ENCODE measurements at places on chromosomes 12 and 14. TPM values are rescaled to one million over a fixed set of nuclear protein-coding genes. Genes with fewer than 3 reads are reported as not detected.

The DPPA3 gene
- not detected for total RNA-seq

The TBX3 gene
- 0.81 TPM for total RNA-seq

The ARPC3 gene
- 246 TPM for total RNA-seq

The GSC gene
- not detected for total RNA-seq

GRCh38 chr14:23929136-23929535 lies 24.4 kb upstream of the DHRS4 start:
- DNase-seq, result no peak

GRCh38 chr14:53640695-53641094 lies 315.9 kb downstream of the BMP4 start:
- DNase-seq, result no peak

GRCh38 chr14:105907276-105907675 lies 380.9 kb downstream of the TMEM121 start:
- no peak for DNase-seq

DNA sequence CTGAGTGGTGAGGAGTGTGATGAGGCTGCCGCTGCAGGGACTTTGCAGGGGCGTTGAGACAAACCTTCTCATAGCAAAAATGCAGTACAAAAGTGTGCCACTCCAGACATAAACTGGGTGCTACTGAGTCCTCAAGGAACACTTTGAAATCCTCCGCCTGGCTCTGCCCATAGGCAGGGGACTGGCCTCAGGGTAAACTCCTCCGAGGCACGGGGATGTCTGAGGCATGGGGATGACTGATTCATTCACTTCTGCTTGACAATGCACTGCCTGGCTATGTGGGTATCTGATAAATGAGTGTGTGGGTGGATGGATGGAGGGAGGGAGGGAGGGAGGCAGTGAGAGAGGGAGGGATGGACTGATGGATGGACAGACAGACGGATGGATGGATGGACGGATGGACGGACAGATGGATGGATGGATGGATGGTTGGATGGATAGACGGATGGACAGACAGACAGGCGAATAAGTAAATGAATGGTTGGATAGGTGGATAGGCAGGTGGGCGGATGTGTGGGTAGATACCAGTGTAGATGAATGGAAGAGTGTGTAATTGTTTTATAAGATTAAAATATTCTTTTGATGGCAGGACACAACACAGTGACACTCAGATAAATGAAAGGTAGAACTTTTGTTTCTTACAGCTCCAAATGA lies 2.1 kb upstream of the BDKRB2 start:
- DNase-seq, result no peak

DNA sequence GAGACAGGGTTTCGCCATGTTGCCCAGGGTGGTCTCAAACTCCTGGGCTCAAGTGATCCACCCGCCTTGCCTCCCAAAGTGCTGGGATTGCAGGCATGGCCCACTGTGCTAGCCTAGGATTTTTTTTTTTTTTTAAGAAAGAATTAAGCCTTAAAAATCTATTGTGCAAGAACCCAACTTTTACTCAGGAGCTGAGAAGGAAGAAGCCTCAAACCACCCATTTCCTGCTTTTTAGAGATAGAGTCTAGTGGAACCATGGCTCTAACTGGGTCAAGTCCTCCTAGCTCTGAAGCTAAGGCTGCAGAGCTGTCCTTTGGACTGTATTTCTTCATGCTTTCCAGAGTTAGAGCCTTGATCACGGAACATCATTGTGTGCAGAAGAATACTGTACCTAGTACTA lies 1.3 kb upstream of the TSFM start:
- DNase-seq, result no peak

GRCh38 chr12:56104815-56105608 lies 653 bp downstream of the PA2G4 start:
- DNase-seq, result no peak

GRCh38 chr12:88399811-88400210 lies 180.5 kb downstream of the KITLG start:
- DNase-seq, result no peak

DNA sequence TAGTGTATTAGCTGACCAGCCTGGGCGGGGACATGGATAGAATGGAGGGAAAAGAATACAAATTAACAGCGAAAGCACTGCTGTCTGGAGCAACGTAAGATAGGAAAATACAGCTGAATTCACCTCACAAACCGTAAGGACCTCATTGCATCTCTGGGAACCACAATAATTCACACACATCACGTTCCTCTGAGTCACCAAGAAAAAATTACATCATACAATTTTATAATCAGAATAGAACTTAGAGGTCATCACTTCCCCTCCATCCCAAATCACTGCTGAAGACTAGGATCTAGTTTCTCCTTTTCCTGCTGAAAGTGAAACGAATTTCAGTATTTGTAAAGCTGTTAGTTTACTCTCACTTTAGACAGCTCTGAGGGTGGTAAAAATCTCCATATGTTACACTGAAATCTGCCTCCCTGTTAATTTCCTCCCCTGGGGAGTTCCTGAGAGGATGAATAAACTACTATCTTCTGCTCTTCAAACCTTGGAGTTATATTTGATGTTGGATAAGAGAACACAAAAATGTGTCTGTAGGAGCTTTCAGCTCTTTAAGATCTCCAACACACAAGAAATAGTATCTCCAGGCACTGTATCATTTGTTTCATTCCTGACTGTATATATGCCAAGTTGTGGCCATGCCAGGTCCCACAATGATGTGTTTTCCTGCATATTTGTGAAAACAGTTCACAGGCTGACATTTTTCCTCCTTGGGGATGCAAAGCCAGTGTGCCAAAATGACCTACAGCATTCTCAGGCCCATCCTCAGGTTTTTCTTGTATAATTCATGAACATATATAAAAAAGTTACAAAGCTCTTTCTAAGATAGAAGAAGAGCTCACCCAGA lies 63.8 kb upstream of the SSTR1 start:
- peak; percentile 13 for DNase-seq

DNA sequence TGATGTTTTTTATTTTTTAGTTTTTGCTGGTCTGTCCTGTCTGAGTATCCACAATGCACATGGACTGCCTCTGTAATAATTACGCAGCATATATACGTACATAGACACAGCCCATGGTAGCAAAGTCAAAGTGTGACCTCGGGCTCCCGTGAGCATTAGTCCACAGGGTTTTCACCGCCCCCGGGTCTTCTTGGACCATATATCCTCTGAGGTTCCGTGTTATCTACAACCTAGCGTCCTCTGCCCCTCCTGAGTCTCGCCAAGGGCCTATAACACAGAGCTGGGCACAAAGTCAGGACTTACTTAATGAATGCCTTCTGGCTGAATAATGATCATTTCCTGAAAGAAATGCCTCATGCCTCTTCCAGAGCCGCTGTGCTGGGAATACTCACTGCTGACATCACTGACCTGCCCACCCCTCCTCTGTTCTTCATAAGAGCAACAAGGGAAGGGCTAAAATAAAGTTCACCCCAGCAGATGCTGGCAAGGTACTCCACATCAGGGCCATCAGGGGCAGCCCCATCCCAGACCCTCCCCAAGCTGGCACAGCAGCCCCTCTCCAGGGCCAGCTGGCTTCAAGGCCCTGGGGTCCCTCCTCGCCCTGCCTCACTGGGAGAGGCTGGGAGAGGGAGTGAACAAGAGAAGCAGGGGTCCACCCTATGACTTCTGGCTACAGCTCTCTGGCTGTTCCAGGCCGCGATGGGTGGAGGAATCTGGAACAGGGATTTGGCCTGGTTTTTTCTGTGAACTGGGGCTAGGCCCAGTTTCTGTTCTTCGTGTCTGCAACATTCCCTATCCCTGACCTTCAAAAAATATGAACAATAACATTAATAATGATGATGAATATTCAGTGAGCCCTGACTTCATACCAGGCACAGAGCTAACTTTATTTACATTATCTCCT lies 7.9 kb downstream of the HDAC7 start:
- DNase-seq, result no peak

DNA sequence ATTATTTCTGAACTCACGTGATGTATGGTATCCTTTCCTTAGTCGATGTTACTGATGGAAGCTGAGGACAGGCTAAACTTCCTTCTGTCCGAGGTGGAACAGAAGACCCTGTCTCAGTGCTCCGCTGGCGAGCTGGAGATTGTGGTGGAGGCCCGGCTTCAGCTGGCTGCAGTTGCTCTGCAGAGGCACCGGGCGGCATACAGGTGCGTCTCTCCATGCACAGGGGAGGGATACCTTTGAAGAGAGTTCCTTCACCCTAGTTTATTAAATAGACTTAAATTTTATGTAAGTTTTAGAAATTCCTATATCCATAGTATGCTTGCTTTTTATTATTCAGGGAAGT lies 186.7 kb upstream of the NEDD1 start:
- DNase-seq, result no peak

DNA sequence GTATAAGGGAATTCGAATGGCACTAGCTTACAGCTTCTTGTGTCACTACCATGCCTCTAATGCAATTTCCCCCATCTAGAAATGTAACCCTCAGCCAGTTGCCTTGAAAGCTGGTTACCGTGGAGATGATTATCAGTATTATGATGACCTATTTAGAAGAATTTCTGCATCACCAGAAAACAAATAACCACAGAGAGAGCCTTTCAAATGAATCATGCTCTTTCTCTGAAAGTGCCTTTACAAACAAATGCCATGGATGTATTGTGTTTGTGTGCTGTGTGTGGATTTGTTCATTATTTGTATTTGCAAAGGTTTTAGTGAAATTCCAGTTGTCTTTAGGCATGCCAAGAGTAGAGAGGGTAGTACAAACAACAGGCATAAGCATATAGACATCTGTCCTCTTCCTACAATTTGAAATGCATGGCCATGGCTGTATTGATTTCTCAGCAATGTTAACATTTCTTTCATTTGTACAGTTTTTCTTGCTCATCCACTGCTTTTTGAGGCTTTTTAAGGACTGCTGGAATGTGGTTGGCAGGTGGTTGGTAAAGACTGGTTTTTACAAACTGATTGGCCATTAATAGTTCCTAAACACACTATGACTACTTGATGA lies 266.5 kb downstream of the PAWR start:
- peak; percentile 85 for DNase-seq

GRCh38 chr12:89261982-89262381 lies 90.3 kb downstream of the DUSP6 start:
- no peak for DNase-seq

GRCh38 chr12:26091822-26092221 lies 33.0 kb downstream of the BHLHE41 start:
- DNase-seq, result no peak

DNA sequence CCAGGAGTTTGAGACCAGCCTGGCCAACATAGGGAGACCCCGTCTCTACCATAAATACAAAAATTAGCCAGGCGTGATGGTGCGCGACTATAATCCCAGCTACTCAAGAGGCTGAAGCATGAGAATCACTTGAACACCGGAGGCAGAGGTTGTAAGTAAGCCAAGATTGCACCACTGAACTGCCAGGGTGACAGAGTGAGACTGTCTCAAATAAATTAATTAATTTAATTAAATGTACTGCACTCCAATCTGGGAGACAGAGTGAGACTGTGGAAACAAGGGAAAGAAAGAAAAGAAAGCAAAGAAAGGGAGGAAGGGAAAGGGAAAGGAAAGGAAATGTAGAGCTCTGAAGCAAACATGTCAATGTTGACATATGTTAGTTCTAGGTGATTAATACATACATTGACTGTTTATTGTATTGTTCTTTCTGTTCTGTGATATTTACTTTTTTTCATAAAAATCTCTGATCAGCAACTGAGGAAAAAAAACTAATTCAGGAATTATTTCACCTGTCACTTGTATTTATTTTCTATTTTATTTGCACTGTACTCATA lies 99.6 kb downstream of the DENND5B start:
- no peak for DNase-seq

DNA sequence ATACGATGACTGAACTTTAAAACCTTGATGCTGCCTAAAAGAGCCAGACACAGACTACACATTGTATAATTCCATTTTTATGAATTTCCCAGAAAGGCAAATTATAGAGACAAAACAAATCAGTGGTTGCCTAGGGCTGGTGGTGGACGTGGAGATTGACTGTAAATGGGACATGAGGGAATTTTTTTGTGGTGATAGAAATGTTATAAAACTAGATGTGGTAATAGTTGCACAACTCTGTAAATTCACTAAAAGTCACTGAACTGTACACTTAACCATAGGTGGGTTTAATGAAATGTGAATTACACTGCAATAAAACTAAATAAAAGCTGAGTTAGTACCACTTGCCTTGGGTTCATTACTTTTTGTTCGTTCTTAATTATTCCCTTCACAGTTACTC lies 72.1 kb downstream of the PLEKHA5 start:
- no peak for DNase-seq

DNA sequence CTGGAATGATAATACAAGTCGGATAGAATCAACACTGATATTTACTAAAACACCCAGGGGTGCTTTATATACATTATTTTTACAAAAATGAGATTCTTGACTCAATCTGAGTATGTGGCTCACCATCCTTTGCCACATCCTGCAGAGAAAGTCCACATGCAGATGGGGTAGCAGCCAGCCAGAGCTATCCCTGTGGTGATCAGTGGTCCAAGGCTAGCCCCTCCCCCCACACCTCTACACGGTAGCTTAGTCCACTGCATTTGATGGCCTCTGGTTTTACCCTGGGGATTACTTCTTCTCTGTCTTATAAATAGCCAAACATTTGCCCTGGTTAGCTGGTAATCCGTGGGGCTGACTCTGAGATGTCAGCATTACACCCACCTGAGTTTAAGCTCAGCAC lies 28.1 kb upstream of the TTC7B start:
- DNase-seq, result no peak

All from pulmonary artery endothelial cell (primary cell).